ENCODE measurements at places on chromosomes 2 and 18.

DNA sequence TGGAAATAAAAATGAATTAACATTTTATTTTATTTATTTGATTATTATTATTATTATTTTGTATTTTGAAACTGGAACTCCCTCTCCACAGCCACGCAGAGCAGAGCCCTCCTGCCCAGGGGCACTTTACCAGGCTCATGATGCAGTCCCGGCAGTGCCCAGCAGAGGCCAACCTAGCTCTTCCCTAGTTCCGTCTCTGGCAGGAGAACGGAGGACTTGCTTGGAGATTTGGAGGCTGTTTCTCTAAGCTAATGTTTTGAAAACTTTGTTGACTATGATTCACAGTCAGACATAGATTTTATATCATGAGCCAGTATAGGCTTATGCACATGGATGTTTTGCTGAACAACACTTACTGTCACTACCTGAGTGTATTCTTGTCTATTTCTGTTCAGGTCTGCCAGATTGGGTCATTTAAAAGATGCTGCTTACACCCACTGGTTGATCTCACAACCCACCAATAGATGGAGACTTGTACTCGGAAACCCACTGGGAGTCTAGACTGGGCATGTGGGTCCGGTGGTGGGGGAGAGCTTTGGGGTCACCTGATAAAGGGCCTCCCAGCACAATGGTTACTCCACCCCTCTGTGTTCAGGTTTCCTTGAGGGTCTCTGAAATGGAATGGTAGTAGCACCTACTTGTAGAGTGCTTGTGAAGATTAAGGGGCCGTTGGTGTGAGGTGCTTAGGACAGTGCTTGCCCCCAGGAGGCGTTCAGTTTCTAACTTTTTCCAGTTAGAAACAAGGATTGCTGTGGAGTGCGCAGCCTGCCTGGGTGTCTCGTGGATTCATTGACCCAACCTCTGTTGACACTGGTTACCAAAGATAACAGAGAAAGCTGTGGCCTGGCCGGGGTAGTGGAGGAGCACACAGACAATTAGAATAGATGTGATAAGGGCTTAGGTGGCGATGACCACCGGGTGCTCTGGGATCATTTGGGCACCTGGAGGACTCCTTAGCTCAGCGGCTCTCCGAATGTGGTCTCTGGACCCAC lies 177.3 kb downstream of the HAUS1 start:
- DNase-seq: peak; percentile 46

DNA sequence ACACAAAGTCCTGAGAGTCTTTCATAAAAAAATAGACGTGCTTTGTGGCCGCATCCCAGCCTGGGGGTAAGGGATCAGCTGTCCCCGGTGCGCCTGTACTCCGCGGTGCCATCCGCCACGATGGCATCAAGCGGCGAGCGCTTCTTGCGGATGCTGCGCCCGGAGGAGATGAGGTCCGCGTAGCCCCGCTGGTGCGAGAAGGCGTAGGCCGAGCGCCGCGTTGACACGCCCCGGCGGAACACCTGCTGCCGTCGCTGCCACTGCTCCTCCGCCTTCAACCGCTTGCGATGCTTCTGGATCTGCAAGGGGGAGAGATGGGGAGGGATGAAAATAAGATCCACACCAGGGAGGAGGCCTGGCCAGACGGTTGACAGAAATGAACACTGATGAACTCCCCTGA lies 26.8 kb upstream of the NARS1 start:
- DNase-seq: no peak

- peak; percentile 21 for DNase-seq
Measured at GRCh38 chr2:98909317-98910211, 26.5 kb downstream of the CRACDL start.

DNA sequence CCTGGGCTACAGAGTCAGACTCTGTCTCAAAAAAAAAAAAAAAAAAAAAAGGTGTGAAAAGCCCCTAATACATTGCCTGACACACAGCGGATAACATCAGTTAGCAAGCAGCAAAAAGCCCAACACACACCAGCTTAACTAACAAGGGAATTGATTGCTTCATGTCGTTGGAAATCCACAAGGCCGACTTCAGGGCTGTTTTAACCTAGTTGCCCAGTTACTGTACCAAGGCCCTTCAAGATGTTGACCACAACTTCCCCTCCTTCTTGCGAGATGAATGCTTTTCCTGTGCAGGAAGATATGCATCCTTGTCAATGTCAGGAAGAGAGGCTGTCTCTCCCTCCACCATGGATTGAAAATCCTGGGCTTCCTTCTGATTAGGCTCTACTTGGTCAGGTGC lies 202.9 kb downstream of the MIB1 start:
- no peak for DNase-seq

DNA sequence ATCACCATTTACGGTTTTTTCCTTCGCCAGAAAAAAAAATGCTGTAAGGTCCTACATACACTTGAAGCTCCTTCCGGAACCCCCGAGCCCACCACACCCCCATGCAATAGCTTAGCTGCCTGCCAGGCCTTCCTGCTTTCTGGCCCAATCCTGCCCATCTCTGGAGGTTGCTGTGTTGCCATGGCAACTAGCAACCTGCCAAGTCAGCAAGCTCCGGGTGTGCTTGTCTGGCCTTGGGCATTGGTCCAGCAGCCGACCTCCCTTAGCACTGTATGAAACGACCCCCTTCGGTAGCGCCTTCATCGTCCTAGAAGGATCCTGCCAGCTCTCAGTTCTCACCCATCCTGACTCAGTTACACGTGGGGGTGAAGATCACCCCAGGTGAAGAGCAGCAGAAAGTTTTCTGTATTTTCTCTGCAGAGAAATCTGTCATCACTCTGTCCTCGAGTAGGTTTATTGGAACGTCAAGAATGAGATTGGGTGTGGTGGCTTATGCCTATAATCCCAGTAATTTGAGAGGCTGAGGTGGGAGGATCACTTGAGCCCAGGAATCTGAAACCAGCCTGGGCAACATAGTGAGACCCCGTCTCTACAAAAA lies 47.4 kb upstream of the MTCL1 start:
- no peak for DNase-seq

DNA sequence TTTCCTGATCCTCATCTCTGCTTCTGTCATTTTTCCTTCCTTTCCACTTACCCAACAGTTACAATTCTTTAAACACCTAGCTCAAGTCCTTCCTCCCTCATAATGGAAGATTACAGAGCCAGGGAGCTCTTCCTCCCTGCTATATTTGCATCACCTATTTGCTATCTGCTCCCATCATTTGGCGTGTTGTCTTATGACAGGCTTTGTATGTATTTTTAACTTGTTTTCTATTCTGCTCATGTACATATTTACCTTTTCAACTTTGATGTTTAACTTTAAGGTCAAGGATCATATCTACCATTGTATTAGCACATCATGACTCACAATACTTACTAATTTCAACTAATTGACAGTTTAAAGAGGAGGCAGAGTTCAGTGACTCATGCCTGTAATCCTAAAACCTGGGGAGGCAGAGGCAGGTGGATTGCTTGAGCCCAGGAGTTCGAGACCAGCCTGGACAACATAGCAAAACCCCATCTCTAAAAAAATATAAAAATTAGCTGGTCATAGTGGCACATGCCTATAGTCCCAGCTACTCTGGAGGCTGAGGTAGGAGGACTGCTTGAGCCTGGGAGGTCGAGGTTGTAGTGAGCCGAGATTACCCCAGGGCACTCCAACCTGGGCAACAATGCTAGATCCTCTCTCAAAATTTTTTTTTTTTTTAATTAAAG lies 308.0 kb upstream of the STON1 start:
- no peak for DNase-seq

- DNase-seq: no peak
Measured at GRCh38 chr18:24995755-24996154, 356.2 kb downstream of the ZNF521 start.

DNA sequence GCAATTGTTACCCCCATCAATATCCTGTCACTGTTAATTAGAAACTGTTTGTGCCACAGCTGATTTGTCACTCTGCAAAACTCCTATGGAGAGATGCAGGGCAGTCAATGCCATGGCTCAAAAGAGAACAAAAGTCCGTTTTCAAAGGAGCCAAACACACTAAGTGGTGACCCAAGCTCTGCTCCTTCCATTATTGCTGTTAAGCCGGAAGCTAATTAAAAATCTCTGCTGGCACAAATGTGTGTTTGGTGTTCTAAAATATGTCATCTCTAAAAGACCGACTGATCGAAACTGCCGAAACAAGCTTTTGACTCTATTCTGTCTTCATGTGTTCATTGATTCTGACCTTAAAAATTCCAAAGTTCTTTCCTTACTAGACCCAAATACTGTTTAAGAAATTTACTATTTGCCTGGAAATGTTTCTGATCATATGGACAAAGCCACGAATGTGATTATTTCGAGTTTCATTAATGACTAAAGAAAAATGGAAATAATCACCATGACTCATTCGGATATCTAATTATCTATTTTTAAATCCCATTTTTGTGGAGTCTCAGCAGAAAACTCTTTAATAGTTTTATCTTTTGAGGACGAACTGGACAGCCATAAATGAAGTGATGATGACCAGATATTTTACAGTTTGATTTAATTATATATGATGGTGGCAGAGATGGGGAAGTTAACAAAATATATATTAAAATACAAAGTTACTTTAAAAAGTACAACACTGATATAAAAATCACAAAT lies 287.6 kb downstream of the SOCS6 start:
- DNase-seq: no peak

- peak; percentile 19 for DNase-seq
Measured at GRCh38 chr2:161745866-161746614, 121.8 kb downstream of the SLC4A10 start.

DNA sequence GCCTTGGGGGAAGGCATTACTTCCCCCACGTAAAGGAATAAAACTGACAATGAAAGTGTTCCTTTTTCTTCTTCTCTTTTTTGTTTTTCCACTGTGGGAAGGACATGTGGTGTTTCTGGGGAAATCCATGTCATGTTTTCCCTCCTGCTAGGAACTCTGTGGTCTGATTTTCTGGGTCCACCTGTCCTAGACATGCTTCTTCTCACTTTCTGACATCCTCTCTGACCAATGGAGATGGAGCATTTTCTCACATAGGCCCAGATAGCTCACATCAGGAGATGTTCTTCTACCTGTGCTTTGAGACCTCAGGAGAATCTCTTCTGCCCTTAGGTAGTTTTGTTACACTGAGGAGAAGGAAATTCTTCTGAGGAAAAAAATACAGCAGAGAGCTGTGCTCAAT lies 252.0 kb upstream of the SIX3 start:
- DNase-seq: no peak

DNA sequence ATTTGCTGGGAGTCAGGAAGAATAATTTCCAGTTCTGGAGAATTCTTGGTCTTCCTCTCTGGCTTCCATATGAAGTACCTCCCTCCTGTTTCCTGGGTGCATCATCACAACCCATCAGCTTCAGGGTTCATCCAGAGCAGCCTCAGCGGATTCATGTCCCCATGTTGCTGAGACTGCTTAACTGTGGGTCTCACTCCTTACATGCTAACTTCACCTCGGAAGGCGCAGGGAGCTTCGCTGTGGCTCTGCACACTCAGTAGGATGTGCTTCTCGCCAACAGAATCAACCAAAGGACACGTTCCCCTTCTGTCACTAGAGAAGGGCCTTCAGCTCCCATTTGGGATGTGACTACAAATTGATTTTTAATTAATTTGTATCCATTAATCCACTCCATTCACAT lies 24.2 kb downstream of the FBLN7 start:
- no peak for DNase-seq

DNA sequence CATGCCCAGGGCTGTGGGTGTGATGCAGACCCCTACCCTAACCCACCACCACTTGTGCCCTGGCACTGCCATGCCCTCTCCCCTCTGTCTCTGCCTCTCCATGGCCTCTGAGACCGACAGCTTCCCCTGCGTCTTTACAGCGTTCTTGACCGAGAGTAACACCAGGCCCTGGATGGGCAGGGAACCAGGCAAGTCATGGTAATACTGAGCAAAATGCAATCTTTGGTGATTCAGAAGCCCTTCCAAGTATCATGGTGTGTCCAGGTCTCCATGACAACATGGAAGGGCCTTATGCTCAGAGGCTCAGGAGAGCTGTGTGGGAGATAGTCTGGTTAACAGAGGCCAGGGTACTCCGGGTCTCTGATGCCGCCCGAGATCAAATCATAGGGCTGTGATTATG lies 176.1 kb downstream of the KLHL29 start:
- no peak for DNase-seq

GRCh38 chr18:65091744-65092329 lies 659.0 kb upstream of the CDH7 start:
- DNase-seq: peak; percentile 41

- DNase-seq: no peak
Measured at GRCh38 chr18:27235218-27235870, 50.2 kb upstream of the CHST9 start.

GRCh38 chr2:226611196-226611943 lies 188.2 kb downstream of the IRS1 start:
- DNase-seq: no peak

GRCh38 chr2:81549646-81550045 lies 1245.1 kb upstream of the LRRTM1 start:
- no peak for DNase-seq

DNA sequence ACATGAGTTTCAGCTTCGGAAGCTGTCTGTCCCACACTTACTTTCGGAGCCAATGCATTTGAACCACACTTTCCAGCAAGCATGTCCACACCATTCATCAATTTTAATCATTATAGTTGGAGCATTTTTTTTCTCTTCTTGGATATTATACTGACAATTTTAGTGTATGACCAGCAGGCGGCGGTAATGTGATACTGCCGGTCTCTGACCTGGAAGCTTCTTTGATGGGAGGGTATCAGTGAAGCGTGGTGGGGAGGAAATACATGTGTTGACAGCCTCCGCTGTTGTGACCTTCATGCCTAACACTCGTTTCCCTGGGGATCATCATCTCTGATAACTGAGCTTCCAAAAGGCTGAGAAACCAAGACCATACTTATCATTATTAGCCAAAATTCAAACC lies 231.7 kb downstream of the GBX2 start:
- DNase-seq: no peak

DNA sequence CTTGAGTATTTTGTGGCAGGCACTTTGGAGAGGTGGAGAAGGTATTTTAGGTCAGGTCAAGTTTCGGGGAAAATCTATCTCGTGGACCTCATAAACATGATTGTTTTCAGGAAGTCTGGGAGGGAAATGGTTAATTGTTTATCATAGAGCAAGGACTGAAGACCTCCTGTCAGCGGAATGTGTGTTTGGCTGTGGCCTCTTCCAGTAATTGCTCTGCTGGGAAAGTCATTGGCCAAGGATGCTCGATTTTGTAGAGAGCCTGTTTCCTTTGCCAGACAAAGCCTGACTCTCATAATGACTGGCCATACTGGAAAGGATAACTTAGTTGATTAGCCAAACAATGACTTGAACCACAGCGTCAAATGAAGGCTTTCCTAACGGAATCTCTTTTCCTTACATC lies 30.0 kb downstream of the IL1R2 start:
- DNase-seq: no peak

DNA sequence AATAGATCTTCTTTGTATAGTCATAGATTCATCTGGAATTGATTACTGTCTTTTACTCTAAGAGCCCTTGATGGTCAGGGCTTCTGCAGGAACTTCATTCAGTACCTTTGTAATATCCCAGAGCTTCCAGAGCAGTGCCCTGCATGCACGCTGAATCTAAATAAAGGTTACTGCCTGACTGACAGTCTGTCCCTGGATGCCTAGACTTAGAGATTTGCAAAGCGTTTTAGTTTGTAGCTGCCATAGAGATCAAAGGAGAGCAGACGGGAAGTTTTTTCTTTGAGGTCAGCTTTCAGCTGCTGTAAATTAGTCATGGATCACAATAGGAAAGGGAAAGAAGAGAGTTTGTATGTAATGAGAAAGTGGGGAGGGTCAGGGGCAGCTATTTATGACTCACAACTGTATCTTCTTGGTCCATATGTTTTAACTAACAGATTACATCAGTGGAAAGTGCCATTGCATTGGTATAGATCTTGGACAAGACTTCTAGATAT lies 45.2 kb upstream of the NYAP2 start:
- no peak for DNase-seq
